ENCODE measurements at places on chromosomes 4 and X. TPM values are rescaled to one million over a fixed set of nuclear protein-coding genes. Genes with fewer than 3 reads are reported as not detected.

GRCh38 chr4:107701565-107701964, 18.5 kb downstream of the PAPSS1 start:
- no peaks in the 10 kb centered on the region for H3K27me3 ChIP-seq
- no peak overlapping the region for H3K4me3 ChIP-seq
- H3K4me1 ChIP-seq, result no peaks in the 10 kb centered on the region
- H3K27ac ChIP-seq, result no peak overlapping the region
- DNase-seq, result no peak

- H3K36me3 ChIP-seq, result no peaks in the 10 kb centered on the region
- H3K27me3 ChIP-seq, result no peaks in the 10 kb centered on the region
- H3K4me3 ChIP-seq, result no peak overlapping the region
- H3K27ac ChIP-seq, result no peak overlapping the region
Measured at GRCh38 chrX:124257924-124258702, 74.3 kb upstream of the TEX13D start.

GRCh38 chr4:154230723-154231122, 260.9 kb downstream of the DCHS2 start:
- H3K4me3 ChIP-seq, result no peak overlapping the region
- no peak for DNase-seq
- H3K27ac ChIP-seq, result no peak overlapping the region
- no peaks in the 10 kb centered on the region for H3K36me3 ChIP-seq
- no peaks in the 10 kb centered on the region for H3K27me3 ChIP-seq

DNA sequence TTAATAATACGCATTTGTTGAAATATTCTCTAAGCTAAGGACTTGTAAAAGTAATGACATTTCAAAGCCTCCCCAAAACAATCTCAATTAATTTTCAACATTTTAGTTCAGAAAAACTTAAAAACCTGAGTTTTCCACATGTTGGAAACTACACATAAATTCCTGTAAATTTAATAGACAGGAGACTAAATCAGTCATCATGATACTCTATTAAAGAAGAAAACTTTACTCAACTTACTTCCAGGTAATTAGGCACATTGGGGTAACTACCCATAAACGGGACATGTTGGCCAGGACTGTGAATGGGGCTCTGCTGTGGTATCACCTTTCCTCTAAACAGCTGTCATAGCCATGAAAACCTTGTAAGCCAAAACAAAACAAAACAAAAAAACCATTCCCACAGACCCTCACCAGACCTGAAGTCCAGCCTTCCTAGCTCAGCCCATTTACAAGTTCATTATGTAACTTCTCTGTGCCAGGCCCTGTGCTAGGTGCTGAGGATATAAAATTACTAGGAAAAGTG, 96.4 kb upstream of the SMIM10 start:
- H3K36me3 ChIP-seq, result peaks cover 15% of the 10 kb centered on the region
- no peak overlapping the region for H3K4me3 ChIP-seq
- DNase-seq, result no peak
- H3K4me1 ChIP-seq, result no peaks in the 10 kb centered on the region

DNA sequence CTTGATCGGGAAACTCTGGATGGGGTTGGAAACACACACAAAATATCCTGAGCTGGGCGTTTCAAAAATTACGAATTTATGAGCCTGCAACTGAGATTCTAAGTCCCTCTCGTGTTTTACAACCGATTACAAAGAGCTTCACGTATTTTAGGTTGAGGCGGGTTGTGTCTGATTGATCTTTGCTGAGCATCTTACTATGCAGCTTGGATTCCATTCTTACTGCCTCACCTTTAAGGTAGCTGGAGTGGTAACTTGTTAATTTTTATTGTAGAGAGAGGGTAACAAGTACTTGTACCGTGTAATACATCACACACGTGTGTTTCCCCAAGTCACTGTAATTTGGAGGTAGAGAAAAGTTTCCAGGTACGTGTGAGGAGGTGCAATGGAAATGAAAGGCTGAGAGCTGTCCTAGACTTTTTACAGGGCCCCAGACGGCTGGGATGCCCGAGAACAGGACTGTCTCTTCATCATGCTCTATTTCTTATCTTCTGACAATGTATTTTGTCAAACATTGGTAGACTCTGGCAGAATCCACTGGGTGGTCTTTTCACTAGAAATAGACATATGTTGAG, 97.8 kb upstream of the TENM3 start:
- H3K27ac ChIP-seq, result no peak overlapping the region
- H3K4me1 ChIP-seq, result peaks cover 5% of the 10 kb centered on the region
- H3K27me3 ChIP-seq, result peaks cover 16% of the 10 kb centered on the region
- H3K36me3 ChIP-seq, result no peaks in the 10 kb centered on the region

- no peaks in the 10 kb centered on the region for H3K27me3 ChIP-seq
- H3K4me1 ChIP-seq, result peaks cover 12% of the 10 kb centered on the region
Measured at GRCh38 chr4:67521506-67521905, 23.8 kb downstream of the CENPC start.

DNA sequence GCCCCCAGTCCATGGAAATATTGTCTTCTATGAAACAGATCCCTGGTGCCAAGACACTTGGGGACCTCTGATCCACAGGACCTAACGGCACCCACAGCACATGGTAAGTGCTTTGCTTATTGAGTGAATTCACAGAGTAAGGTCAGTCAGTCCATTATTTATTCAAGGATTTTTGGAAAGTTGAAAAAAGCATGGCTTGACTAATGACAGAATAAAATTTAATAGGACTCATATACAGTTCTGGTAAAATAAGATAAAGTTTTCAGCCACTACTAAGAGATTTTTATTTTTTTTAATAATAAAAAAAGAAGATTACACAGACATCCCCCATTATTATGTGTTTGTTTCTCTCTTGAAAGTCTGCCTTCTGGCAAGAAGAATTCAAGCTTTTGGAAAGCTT, 490.6 kb upstream of the HS3ST1 start:
- no peaks in the 10 kb centered on the region for H3K36me3 ChIP-seq
- H3K27ac ChIP-seq, result no peak overlapping the region
- H3K4me3 ChIP-seq, result no peak overlapping the region
- H3K4me1 ChIP-seq, result no peaks in the 10 kb centered on the region
- no peak for DNase-seq

GRCh38 chr4:11412211-11412610, 16.5 kb downstream of the HS3ST1 start:
- H3K27me3 ChIP-seq, result no peaks in the 10 kb centered on the region
- H3K4me1 ChIP-seq, result no peaks in the 10 kb centered on the region
- H3K4me3 ChIP-seq, result no peak overlapping the region
- H3K27ac ChIP-seq, result no peak overlapping the region

- DNase-seq, result peak; percentile 1
- no peaks in the 10 kb centered on the region for H3K36me3 ChIP-seq
- H3K4me3 ChIP-seq, result no peak overlapping the region
- H3K27me3 ChIP-seq, result no peaks in the 10 kb centered on the region
Measured at GRCh38 chr4:14177987-14178386, 550.5 kb upstream of the BOD1L1 start.

DNA sequence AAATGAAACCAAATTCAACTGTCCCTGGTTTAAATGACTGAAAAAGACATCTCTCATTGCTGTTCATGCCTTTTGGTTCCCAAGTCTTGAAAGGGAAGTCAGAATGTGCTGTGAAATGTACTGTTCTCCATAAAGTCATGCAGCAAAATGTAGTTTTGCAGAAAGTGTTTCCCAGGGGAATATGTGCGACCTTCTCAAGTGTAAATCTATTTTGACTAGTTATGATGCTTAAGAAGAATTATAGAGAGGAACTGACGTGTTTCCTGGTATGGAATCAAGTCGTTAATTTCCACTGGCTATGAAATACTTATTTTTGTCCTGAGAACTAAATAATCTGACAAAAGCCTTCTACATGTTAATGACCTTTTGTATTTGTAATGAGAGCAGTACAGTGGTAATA, 223.1 kb downstream of the CLCN4 start:
- H3K4me3 ChIP-seq, result no peak overlapping the region
- no peak overlapping the region for H3K27ac ChIP-seq

GRCh38 chr4:69060651-69061308, 35.5 kb upstream of the UGT2B7 start:
- H3K27me3 ChIP-seq, result no peaks in the 10 kb centered on the region
- DNase-seq, result no peak
- H3K36me3 ChIP-seq, result no peaks in the 10 kb centered on the region
- no peak overlapping the region for H3K4me3 ChIP-seq
- H3K27ac ChIP-seq, result no peak overlapping the region

GRCh38 chrX:67604979-67605703, 61.3 kb downstream of the AR start:
- H3K36me3 ChIP-seq, result no peaks in the 10 kb centered on the region
- no peaks in the 10 kb centered on the region for H3K27me3 ChIP-seq
- DNase-seq, result no peak

GABRA4 gene
- not detected for total RNA-seq

TSPAN6 gene
- total RNA-seq, result 0.17 TPM

MXRA5 gene
- total RNA-seq, result not detected
